Psoas muscle (tissue), 8 donors: ENCODE measurements at places on chromosomes 6 and 20. TPM values are rescaled to one million over a fixed set of nuclear protein-coding genes. Genes with fewer than 3 reads are reported as not detected.

Gene ZNF831
- not detected for total RNA-seq

Gene MARCKS
- total RNA-seq = 17.2 TPM

Gene KCNQ2
- 0.38 TPM for total RNA-seq

Gene TMEM244
- total RNA-seq = not detected

Gene SMAP1
- 24.0 TPM for total RNA-seq

Gene IER3
- 6.3 TPM for total RNA-seq

Gene CCN5
- total RNA-seq = 20.9 TPM

Gene MTFR2
- 0.95 TPM for total RNA-seq

Gene SDC4
- total RNA-seq = 283 TPM
